ENCODE measurements at places on chromosomes 2 and 18.

DNA sequence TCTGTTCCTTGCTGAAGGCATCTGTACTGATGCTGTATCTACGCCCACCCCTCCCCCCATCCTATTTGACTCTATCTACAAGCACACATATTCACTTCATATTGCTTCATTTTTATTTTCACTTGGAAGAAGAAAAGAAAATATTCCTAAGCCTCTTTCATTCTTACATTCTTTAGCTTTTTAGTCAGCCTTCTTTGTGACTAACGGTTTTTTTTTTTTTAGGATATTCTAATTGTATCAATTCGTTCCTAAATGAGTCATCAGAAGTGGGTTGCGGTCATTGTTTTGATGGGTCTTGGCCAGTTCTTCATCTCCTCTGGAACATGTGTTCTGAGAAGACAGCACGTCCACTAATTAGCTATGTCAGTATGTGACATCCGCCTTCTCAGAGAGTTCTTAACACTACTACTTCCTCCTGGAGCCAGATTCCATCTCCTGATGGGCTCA is 88.7 kb downstream of the MYO1B start:
- DNase-seq = no peak

DNA sequence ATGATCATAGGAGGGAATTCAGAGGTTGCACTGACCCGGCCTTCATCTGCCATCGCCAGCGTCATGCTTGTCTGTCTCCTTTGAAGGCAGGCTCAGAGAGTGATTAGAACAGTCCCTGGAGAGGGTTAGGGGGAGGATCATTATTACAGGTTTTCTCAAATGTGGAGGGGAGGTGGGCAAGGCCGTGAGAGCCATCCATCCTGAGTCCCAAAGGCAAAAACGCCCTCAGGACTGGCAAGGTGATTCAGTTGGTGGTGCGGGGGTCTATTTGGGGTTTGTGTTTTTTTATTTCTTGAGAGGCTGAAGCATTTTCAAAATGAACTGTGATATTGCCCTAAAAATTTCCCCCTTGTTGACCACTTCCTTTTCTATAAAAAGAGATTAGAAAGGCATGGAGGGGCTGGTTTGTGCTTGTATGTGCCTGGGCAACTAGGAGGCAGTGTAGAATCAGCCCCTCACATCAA is 39.3 kb upstream of the GYPC start:
- no peak for DNase-seq

DNA sequence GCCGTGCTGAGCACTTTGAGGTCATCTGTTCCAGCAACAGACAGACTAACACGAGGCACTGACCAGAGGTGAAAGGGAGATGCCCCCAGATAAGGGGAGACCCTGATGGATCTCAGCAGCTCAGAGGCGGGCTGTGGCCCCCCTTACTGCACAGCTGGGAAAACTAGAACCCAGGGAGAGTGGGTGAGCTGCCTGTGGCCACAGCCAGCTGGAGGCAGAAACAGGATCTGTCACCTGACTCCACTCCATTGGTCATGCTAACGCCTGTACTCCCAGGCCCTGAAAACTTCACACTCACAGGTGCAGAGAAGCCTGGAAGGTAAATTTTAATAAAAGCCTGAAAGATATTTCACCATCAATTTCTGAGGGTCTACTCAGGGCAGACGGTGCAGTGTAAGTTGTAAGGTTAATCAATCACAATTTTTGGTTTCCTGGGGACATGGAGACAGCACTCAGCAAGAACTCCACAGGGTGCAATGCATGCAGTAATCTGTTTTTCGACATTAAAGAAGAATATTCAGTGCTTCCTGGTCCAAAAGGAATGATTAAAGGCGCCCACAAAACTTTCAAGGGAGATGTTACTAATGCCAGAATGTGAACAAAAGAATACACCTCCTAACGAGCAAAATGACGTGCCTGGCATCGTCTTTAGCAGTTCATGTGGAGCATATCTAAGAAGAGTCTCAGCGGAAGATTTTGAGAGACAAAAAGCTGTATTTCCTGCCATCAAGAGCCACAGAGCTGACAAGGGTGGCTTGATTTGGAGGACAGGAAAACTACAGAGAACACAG is 173.4 kb downstream of the EIPR1 start:
- no peak for DNase-seq

GRCh38 chr2:198309673-198310280 is 505.4 kb downstream of the PLCL1 start:
- DNase-seq = peak; percentile 37

GRCh38 chr2:102166189-102166845 is 20.5 kb upstream of the IL1RL2 start:
- DNase-seq = no peak

DNA sequence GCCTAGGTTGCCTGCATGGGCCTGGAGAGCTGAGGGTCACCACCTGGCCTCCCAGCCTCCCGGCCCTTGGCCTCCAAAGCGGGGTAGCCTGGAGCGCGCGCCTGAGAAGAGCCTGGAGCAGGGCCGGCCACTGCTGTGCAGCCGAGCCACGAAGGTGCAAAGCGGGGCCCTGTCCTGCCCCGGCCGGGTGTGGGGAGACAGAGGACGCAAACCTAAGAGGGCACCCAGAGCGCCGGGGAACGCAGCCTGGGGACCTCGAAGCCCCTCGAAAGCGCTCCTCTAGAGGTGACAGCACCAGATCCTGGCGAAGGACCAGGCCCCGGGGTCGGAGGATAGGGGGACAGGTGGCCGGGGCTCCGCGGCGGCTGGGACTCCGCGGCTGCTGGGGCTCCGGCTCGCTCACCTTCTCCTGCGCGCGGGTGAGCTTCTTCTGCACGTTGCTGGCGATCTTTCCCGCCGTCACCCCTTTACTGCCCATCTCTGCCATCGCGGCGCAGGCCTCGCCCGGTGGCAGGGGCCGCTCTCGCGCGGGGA is 430 bp downstream of the BIN1 start:
- DNase-seq = no peak

DNA sequence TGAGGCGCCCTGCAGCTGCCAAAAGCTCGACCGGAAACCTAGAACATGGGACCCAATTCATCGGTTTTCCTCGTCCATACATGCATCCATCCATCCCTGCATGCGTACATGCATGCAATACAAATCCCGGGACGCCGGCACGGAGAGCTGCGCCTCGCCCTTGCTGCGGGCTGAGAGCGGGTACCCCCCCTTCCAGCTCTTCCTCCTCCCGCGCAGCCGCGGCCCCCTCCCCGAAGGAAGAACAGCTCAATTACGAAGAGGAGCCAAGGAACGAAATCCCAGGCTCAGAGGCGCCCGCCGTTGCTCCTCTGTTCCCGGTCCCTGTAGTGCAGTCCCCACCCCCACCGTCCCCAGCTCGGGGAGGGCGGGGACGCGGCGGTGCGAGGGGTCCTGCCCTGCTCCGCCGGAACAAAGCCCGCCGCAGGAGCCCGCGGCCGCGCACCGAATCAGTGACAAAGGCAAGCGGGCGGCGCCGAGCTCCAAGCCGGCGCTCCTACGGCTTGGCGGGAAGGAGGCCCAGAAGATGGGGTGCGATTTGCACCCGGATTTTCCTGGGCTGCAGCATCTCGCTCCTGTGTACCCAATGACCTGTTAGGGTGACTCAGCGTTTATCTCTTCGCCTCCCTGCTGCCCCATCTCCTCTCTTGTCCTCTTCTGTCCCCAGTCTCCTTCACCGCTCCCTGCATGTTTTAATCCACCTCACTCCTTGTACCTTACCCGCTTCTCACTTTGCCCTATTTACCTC is 8.9 kb upstream of the POU3F3 start:
- no peak for DNase-seq

DNA sequence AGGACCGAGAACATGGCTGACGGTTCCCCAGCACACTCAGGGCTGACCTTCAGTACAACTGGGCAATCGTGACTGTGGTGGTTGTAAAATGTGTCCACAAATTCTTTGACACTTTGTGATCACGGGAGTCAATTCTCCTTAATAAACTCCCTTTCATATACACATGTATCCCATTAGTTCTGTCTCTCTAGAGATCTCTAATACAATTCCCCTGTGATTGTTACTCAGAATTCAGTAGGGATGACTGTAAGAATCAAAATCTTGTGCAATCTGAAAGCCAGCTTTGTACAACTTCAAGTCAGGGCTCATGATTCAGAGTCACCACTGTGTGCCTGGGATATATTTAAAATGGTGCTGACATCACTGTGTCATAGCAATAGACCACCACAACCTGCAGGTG is 89.5 kb upstream of the LMAN1 start:
- DNase-seq = no peak

GRCh38 chr2:12317814-12318426 is 398.8 kb upstream of the TRIB2 start:
- DNase-seq = no peak

- DNase-seq = no peak
Measured at GRCh38 chr18:39776766-39777165, 2178.3 kb upstream of the PIK3C3 start.

DNA sequence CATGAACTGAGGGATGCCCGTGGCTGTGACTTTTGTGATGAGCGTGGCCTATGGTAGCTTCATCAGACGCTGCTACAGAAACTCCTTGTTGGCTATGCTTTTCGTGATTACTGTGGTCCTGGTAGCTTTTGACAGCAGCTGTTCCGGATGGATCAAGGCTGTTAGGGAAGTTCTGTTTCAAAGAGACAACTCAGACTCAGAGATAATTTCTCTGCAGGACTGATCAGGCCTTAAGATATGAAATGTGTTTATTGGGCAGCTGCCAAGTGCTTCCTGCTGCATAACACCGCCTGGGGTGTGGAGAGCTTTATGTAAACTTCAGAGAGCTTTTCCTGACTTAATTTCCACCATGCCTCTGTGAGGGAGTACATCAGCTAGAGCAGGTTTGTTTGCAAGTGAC is 243.8 kb downstream of the TSN start:
- DNase-seq = no peak

DNA sequence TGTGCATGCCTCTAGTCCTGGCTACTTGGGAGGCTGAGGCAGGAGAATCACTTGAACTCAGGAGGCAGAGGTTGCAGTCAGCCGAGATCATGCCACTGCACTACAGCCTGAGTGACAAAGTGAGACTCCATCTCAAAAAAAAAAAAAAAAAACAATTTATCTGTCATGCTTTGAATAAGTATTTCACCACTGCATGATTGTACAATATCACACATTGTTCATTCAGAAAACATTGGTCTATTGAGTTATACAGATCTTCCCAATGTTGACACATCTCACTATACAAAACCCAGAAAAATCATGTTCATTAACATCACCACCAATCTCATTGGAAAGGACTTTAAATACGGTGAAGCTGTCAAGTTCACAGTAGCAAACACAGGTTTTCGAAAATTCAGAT is 46.8 kb upstream of the PPM1B start:
- DNase-seq = no peak

DNA sequence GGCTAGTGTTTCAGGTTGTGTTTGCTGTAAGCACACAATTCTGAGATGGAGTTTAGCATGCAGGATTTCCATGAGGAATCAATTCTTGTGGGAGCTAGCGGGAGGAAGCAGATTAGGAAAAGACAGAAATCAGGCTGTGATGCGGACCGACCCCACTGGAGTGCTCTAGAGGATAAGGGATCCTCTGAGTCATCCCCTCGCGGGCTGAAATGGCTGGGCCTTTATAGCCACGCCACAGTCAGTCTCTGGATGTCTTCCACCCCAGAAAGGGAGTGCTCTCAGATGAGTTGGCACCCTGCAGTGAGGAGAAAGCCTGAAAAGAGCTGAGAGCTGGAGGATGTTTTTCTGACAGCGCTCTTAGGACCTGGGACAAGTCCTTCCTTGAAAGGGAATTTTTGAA is 102.4 kb downstream of the GALNT3 start:
- DNase-seq = no peak

GRCh38 chr18:9571546-9571945 is 42.8 kb downstream of the PPP4R1 start:
- no peak for DNase-seq

DNA sequence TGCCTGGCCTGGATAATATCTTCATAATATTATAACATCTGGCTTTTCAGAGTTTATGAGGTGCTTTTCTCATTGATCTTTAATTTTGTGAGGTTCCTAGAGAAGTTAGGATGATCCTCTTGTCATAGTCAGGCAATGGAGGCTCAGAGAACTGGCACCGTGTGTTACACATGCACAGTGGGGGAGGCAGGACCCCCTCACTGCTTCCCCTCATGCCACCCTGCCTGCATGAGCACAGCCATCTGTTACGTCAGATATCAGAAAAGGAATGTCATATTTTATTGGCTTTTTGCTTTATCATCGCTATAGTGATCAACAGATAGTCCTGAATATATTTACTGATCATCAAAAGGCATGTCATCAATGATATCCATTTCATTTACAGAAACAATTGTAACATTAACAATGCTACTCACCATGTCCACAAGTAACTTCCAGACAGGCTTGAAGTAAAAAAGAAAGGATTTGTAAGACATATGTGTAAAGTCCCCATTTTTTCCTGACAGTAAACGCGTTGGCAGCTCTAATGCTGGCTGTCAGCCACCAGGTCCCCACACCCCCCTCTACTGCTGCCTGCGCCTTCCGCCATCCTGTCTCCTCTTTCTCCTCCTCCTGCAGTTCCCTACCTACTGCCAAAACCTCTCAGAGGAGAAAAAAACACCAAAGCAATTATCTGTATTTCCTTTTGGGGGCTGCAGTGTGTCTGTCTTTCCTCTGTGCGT is 18.8 kb downstream of the ENOSF1 start:
- no peak for DNase-seq

GRCh38 chr2:95728878-95729596 is 137.2 kb downstream of the TRIM43 start:
- DNase-seq = peak; percentile 86

- DNase-seq = no peak
Measured at GRCh38 chr18:10235661-10235952, 218.8 kb upstream of the APCDD1 start.

GRCh38 chr2:219001100-219001576 is 7.9 kb upstream of the CRYBA2 start:
- DNase-seq = no peak

DNA sequence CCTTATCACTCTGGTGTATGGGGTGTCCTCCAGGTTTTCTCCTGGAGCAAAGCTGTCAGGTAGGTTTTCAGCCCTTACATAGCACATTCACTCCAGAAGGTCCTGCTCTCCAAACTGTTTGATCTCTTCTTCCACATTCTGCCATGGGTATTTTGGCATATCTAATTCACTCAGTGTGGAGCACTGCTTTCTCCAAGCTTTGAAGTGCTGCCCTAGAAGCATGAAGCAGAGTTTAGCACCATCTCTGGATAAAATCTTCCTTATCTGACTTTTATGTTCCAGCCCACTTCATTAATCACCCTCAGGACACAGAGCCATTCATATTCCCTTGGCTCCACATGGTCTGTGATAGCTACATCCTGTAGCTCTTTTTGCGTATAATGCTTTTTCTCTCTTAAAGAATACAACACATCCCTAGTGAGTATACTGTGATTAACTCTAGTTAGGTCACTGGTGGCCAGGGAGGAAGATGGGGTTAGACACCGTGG is 56.7 kb upstream of the ARHGAP28 start:
- no peak for DNase-seq
